Stimulated activated naive CD4-positive, alpha-beta T cell (primary cell): ENCODE measurements at places on chromosomes 6 and 20.

DNA sequence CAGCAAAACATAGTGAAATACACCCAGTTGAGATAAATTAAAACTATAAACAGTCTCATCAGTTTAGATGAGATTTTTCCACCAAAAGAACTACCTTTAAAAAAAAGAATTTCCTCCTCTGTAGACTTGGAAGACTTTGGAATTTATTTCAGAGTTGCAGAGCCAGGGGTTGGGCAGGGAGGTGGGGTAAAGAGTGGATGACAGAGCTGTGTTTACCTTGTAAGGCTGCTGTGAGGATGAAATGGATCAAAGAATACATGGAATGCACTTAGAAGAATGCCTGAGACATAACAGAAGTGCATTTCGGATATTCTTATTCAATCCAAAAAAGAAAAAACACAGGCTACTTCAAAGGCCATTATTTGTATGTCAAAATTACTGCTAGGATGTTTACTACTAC lies 6.4 kb upstream of the LY86 start:
- DNase-seq: no peak

DNA sequence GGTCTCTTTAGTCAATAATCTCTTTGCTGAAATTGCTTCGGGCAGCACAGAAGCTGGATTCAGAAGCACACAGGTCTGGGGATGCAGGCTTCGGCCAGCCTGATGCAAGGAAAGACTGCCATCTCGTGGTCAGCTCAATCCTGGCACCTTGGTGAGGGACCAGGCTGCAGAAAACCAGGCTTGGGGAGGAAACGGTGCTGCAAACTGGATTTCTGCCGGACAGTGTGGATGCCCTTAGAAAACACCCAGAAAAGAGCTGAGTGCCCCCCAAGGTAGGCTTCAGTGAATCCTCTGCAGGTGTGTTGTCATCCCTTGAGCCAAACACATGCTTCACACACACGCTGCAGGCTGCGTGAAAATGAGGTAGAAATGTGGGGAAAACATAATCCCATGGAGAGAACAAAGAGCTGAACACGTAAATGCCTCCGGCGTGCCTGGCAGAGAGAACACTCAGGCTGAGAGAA lies 89.8 kb upstream of the PAX1 start:
- peak; percentile 15 for DNase-seq

DNA sequence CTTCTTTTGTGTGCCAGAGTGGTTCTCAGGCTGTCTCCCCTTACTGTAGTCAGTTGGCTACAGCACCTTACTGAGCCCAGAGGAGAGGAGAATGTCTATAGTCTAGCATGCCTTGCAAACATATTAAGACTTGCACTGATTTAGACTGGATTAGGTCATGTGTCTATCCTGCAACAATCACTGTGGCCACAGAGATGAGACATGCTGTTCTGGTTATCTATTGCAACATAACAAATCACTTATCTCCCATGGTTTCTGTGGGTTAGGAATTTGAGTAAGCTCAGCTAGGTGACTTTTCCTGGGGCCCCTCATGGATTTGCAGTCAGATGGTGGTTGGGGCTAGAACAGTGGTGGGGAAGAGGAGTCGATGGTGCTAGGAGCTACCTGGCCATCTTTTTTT lies 261.3 kb downstream of the SOD2 start:
- no peak for DNase-seq

DNA sequence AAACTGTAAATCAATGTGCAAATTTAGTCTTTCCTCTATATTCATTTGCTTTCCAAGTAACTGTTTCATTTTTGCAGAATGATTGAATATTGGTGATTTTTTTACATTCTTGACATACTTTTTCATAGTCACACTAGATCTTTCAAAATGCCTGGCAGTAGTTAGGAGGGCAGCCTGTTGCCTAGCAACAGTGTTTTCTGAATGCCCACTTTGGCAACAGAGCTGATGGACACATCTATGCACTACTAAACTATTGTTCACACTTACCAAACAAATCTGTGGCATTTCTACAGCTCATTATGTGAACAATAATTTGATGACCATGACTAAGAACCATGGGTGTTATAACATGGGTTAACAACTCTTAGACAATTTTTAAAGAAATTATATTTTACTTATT lies 438.0 kb upstream of the IMPG1 start:
- no peak for DNase-seq

- no peak for DNase-seq
Measured at GRCh38 chr6:73367761-73368355, 1.8 kb downstream of the OOEP start.

- DNase-seq: no peak
Measured at GRCh38 chr6:27230758-27231111, 16.8 kb upstream of the PRSS16 start.

- no peak for DNase-seq
Measured at GRCh38 chr6:21942897-21943296, 349.3 kb downstream of the SOX4 start.

GRCh38 chr6:15661853-15662325 lies 939 bp downstream of the DTNBP1 start:
- no peak for DNase-seq

GRCh38 chr20:32162351-32162750 lies 45.2 kb downstream of the PLAGL2 start:
- no peak for DNase-seq

DNA sequence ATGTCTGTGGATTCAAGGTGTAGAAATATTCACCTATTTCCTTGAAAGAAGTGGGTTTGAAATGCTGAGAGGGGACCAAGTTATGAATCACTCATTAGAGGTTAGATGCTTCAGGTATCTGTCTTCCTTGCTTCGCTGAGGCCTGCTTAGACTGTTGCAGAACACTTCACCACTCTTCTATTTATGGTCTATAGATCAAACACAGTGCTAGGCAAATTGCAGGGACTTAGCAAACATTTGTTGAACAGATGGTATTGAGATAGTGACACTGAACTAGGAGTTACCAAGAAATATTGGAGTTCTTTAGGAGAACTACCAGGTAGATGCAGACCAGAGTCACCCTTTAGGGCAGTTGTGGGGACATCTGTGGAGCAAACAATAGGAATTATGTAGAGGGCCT lies 123.8 kb downstream of the RFPL4B start:
- DNase-seq: no peak

- no peak for DNase-seq
Measured at GRCh38 chr6:106757722-106758467, 128.5 kb downstream of the QRSL1 start.

- peak; percentile 70 for DNase-seq
Measured at GRCh38 chr6:119078376-119079282, at the start of gene FAM184A. TSS of gene FAM184A (minus strand) at chr6:119078664. CDS start at chr6:119078299, 365 bp downstream.

DNA sequence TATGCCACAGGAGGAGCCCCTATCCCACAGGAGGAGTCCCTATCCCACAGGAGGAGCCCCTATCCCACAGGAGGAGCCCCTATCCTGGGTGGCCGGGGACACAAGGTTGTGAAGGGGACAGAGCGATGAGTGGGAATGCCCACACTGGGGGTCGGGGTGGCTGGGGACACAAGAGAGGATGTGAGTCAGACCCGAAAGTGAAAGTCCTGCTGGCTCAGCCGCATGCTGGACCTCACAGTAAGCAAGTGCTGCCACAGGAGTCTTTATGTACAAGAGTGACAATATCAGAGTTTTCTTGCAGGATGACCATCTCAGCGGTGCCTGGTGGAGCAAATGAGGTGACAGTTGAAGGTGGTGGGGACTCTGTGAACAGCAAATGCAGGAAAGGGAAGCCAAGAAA lies 93.7 kb downstream of the PSMB1 start:
- no peak for DNase-seq

GRCh38 chr20:63696628-63697356 lies at the start of gene TNFRSF6B:
TSS of gene TNFRSF6B (plus strand) at chr20:63696652. CDS start at chr20:63696768, 116 bp downstream.
- DNase-seq: no peak

GRCh38 chr6:128131566-128131965 lies 230.7 kb upstream of the THEMIS start:
- DNase-seq: no peak

- DNase-seq: no peak
Measured at GRCh38 chr6:77650098-77650663, 2.7 kb upstream of the MEI4 start.

GRCh38 chr6:53484476-53485280 lies 60.2 kb downstream of the GCLC start:
- DNase-seq: peak; percentile 38

GRCh38 chr20:58942549-58942948 lies 38.5 kb upstream of the NELFCD start:
- DNase-seq: no peak

GRCh38 chr6:13272131-13273046 lies 55.9 kb downstream of the TBC1D7 start:
- no peak for DNase-seq

DNA sequence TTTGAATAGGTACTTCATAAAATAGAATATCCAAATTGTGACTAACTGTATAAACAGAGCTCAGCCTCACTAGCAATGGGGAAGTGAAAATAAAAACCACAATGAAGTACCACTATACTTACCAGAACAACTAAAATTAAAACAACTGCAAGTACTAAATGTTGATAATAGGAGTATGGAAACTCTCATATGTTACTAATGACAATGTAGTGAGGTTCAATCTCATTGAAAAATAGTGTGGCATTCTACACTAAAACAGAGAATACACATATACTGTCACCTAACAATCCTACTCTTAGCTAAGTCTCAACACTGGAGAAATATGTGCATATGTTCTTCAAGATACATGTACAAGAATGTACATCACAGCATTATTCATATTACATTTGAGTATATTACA lies 132.0 kb upstream of the CARMIL1 start:
- DNase-seq: no peak

GRCh38 chr20:63858393-63859165 lies 2.7 kb upstream of the ABHD16B start:
- no peak for DNase-seq

DNA sequence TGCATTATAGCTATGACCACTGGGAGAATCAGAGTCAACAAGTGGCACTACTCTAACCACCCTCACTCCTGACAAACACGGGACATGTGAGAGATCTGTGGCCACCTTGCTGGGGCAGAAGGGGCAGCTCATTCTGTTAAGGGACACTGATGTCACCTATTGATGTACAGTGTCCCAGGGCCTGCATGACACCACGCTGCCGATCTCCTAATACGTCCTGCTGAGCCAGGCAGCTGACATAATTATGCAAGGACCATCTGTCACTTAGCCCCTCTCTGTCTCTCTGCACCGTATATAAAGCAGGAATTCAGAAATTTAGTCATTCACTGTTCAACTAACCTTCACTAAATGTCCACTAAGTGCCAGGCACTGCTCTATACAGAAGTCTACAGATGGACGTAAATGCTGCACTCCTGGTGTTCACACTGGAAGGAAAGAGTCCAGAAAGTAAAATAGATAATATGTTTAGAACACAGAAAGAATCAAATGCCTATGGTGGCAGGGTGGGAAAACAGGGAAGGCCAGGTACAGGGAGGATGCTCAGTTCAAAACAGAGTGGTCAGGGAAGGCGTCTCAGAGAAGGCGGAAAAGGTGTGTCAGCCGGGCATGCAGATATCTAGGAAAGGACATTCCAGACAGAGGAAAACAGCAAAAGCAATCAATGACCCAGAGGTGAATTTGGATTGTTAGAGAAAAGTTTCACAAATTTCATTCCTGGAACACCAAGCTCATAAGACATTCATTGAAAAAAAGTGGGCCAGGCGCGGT lies 173.8 kb downstream of the ZNF217 start:
- DNase-seq: no peak

- DNase-seq: no peak
Measured at GRCh38 chr6:150048099-150048498, 20.8 kb downstream of the ULBP3 start.

GRCh38 chr6:136341967-136342366 lies 52.3 kb upstream of the BCLAF1 start:
- no peak for DNase-seq

- DNase-seq: no peak
Measured at GRCh38 chr20:326645-327185, 1.4 kb downstream of the SOX12 start.

DNA sequence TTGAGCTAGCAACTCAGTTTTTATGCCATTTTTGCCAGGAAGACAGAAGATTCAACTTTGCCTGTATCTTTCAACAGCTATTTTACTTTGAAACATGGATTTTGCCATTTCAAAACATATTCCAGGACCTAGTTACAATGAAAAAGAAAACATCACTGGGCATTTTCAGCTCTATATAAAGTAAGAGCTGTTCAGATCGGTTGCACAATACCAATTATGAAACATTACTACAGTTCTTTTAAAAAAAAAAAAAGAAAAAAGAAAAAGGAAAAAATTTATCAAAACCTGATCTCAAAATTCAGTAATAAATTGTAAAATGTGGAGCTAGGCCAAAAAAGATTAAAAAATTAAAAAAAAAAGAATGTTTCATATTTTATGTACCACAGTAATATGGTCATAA lies 15.6 kb downstream of the BCLAF1 start:
- DNase-seq: no peak

DNA sequence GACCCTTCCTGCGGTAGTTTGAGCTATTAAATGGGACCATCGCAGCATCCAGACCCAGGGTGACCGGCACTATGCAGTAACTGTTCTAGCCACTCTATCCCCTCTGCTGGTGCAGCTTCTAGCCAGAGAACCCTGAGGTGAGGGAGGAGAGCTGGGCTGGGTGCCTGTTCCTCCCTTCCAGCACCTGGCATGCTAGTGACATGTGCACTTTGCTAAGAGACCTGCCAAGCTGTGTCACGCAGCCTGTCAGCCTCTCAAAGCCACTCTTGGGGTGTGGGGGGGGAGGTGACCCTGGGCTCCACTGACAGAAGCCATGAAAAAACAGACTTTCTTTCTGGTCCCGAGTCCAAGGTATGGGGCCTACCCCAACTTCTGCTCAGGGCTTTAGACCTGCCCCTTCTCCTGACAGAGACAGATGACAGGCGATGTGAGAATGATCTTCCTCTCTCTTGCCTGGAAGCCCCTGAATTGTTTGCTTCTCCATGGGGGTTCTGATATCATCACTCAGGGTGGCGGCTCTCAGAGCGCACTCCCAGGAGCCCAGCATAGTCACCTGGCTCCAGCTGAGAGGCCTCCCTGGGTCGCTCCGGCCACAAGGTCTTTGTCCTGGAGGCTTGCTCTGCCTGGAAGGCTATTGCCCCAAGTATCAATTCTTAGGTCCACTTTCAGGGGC lies 47.2 kb upstream of the MLN start:
- DNase-seq: no peak
